Osteocyte (in vitro differentiated cells): ENCODE measurements at places on chromosomes 1 and 21. TPM values are rescaled to one million over a fixed set of nuclear protein-coding genes. Genes with fewer than 3 reads are reported as not detected.
A peak's percentile ranks its signal among the peaks of the same experiment; 100 is the strongest.

Gene CLCA2
- 0.13 TPM in 1 of 2 replicates, not detected in the other for total RNA-seq

Gene TMEM51
- total RNA-seq, result 0.81 and 0.86 TPM in 2 replicates

GRCh38 chr1:159944623-159945455 lies 574 bp downstream of the IGSF9 start:
- no peak for DNase-seq

DNA sequence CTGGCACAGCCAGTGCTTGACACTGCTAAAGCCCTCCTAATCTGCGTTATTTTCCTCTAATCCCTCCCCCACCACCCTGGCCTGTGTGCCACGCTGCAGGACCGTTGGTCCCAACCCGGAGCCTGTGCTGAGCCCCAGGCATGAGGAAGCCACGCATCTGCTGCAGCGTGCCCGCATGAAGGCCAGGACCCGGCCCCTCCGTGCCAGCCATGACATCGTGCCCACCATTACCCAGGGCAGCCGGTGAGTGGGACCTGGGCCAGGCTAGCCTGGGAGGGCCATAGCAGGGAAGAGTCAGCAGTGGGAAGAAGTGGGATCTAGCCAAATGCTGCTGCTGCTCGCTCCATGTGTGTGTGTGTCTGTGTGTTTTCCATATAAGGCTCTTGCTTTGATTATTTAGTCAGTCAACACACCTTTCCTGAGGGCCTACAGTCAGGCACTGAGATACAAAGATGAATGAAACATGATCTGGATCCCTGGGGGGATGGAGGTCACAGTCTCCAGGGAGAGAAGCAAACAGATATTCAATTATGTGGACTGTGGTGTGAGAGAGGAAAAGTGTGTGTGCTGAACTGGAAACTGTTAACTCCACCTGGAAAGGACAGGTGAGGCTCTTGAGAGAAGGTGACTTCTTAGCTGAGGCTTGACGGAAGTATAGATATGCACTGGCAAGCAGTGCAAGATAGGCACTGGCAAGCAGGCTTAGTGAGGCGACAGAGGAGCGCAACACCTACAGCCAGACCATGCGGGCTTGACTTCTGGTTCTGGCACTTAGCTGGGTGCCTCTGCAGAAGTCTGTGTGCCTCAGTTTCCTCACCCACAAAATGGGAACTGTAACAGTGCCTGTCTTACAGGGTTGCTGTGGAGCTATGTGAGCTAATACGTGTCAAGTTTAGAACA lies 15.9 kb downstream of the KIAA1614 start:
- DNase-seq, result no peak

- peak; percentile 40 for DNase-seq
Observed at GRCh38 chr1:34916104-34916503, 13.3 kb downstream of the DLGAP3 start.

- DNase-seq, result no peak
Observed at GRCh38 chr21:25189497-25189896, 417.8 kb downstream of the MRPL39 start.

DNA sequence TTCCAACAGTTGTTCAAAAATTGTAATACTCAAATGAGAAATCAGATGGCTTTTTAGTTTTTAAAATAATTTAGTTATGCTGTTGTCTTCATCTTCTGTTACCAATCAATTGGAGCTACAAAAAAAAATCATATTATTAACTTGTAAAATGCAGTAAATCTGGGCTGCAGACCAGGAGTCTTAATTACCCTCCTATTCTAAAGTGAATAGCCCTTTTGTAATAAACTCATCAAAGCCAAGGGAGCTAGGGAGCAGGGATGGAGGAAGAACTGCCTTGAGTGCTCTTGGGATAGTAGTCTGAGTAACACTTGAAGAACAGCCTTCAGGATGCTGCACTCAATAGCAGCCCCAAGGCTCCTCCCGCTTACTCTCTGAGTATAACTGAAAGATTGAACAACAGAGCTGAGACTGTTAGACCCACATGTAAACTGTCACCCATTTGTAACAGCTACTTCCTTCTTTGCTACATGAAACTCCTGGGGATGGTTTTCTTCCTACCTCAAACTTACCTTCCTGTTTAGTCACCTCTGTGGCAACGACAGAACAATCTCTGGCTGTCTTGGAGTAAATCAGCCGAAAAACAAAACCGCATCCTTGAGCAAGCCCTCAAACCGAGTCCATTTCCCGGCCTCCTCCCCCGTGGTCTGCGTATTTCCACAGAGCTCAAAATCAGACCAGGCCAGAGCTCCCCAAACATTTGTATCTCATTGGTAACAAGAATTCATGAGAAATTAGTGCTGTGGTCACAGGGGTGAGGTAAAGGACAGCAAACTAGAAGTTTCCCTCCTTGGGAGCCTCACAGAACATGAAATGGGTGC lies 55.9 kb downstream of the CD58 start:
- no peak for DNase-seq

Gene RNU1-3
- total RNA-seq, result 2,650 and 2,859 TPM in 2 replicates

GRCh38 chr1:246157516-246157915 lies 349.6 kb downstream of the SMYD3 start:
- DNase-seq, result no peak

Gene PIGP
- 16.0 and 19.7 TPM in 2 replicates for total RNA-seq

Gene FCRL6
- total RNA-seq, result not detected in 2 replicates

- DNase-seq, result no peak
Observed at GRCh38 chr1:1958071-1958541, 39.0 kb upstream of the TMEM52 start.

- no peak for DNase-seq
Observed at GRCh38 chr1:112232848-112233247, 163.2 kb upstream of the CTTNBP2NL start.

Gene RPL11
- 823 and 843 TPM in 2 replicates for total RNA-seq

Gene RPE65
- not detected in 2 replicates for total RNA-seq

DNA sequence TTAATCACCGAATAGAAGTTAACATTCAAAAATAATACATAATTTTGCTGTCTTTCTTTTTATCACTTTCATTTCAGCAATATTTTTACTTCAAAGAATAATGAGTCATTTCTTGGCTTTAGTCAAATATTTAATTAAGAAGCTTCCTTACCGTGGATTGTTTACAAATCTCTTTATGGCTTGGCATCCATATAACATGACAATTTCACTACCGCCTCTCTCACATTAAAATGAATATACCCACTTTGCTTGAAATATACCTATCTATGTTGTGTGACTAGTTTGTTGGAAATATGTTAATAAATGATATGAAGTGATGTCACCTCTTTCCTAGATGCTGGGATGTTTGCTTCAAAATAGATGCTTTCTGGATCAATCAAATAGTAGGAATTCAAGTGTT lies 1203.9 kb downstream of the AMY1C start:
- DNase-seq, result no peak

DNA sequence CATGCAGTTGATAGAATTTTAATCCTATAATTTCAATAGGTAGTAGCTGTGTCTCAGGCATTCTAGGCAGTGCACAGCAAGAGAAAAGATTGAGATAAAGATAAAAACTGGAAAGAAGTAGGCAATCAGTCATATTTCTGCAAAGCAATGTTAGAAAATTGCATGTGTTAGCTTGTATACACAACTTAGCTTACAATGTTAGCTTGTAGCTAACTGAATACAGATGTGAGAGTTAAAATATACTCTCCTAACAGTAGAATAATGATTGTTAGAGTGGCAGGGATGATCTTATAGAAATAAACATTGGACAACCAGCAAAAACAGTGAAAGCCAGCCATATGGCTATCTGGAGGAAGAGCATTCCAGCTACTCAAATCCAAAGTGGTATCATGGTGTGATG lies 29.0 kb downstream of the PTPRC start:
- no peak for DNase-seq

GRCh38 chr1:160127865-160128523 lies 12.4 kb downstream of the ATP1A2 start:
- no peak for DNase-seq

Gene NBPF20
- total RNA-seq, result 4.0 and 4.9 TPM in 2 replicates

DNA sequence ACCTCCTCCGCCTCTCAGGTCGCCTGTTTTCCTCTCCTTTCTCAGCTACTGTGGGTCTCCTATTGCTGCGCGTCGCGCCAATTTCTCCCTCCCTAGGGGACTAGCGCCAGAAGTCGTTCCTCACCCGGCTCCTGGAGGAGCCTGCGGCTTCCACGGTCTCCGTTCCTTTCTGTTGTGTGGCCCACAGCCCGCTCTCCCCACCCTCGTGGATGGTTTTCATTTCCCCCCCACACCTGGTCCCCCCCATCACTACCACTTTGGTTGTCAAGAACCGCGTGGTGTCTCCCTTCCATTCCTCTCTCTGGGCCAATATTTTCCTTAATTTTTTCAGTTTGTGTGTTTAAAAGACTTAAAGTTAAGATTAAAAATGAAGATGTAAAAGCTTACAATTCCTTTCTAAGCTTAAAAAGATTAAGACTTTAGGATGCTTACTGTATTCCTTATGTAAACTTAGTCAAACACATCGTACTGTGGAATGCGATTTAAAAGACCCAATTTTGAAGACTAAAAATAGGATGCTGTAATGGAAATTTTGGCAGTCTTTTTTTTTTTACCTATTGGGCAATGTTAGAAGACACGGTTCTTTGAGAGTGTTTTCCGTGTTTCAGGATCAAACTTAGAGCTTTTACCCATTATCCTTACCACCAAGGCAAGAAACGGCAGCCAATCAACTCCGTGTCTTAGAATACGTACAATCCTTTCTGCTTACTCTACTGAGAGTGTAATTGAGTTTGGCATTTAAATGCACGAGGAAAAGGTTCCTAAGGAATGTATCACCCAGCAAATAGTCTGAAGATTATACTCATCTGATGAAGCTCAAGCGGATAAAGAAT lies 773 bp downstream of the CNST start:
- no peak for DNase-seq

DNA sequence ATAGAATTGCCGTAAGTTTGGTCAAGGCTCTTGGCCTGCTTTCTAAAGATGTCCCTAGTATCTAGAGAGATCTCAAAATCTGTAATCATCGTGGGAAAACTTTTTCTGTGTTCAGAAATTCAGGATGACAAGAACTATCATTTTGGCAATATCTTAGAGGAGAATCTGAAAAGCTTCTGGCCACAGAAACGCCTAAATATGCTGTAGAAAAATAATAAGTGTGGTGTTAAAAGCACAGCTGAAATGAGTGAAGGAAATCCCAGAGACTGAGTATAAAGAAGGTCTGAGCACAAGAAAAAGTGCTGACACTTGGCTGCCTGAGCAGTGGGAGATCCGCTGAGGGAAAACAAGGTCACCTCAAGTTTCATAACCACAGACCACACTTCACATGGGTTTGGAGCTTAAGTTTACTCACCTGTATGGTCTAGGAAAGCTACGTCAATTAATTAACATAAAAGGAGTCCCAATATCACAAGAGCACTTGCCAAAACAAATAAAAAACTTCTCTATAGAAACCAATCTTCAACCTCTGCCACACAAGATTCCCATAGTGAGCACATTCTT lies 235.2 kb upstream of the IRF2BP2 start:
- no peak for DNase-seq

DNA sequence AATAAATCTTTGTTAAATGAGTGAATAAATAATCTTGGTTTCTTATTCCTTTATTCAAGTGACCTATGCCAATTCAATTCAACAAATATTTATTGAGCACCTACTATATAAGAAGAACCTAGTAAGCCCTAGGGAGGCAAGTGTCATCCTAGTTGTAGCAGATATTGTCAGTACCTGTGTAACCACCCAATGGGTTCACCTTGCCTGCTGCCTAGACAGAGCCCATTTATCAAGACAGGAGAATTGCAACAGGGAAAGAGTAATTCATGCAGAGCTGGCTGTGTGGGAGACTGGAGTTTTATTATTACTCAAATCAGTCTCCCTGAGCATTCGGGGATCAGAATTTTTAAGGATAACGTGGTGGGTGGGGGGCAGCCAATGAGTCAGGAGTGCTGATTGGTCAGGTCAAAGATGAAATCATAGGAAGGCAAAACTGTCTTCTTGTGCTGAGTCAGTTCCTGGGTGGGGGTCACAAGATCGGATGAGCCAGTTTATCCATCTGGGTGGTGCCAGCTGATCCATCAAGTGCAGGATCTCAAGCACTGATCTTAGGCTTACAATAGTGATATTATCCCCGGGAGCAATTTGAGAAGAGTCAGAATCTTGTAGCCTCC lies 53.8 kb upstream of the KCNA3 start:
- DNase-seq, result no peak

- DNase-seq, result no peak
Observed at GRCh38 chr1:48093696-48094528, 96.7 kb upstream of the TRABD2B start.

Gene NTMT2
- total RNA-seq, result not detected in 2 replicates

Gene GJA4
- total RNA-seq, result not detected in 2 replicates

GRCh38 chr1:184649451-184649888 lies 105.2 kb downstream of the EDEM3 start:
- peak; percentile 34 for DNase-seq

Gene TSPAN2
- 3.1 and 3.5 TPM in 2 replicates for total RNA-seq

- DNase-seq, result no peak
Observed at GRCh38 chr1:154697710-154698109, 89.7 kb upstream of the ADAR start.

Gene GNAT2
- total RNA-seq, result not detected in 2 replicates

- DNase-seq, result no peak
Observed at GRCh38 chr21:20703112-20703767, 295.0 kb upstream of the NCAM2 start.

- DNase-seq, result no peak
Observed at GRCh38 chr1:185561629-185562028, 172.6 kb upstream of the HMCN1 start.

DNA sequence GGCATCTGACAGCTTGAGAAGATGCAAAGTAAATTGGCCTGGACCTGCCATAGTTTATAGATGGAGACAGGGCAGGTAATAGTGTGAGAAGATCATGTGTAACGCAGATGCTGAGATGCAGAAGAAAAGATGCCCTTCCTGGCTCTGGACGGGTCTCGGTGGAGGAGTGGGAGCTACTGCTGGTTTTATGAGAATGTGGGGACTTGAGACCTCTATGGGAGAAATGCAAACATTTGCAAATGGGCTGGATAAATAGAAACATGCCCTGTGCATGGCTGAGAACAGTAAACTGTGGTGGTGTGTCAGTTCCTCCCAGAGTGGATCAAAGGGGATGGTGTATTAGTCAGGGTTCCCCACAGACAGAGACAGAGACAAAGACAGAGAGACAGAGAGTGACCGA lies 21.9 kb downstream of the UBASH3A start:
- no peak for DNase-seq

Gene GJA8
- total RNA-seq, result not detected in 2 replicates

GRCh38 chr1:52233463-52233862 lies 91.6 kb downstream of the ZFYVE9 start:
- DNase-seq, result no peak

GRCh38 chr1:205122489-205122882 lies 708 bp upstream of the RBBP5 start:
- no peak for DNase-seq

GRCh38 chr1:116078699-116079223 lies 32.4 kb upstream of the MAB21L3 start:
- DNase-seq, result no peak

- DNase-seq, result peak; percentile 17
Observed at GRCh38 chr1:34682452-34683223, 72.2 kb upstream of the GJB5 start.

Gene DIRAS3
- 1.4 and 1.7 TPM in 2 replicates for total RNA-seq

Gene DMRTA2
- 0.19 TPM in 1 of 2 replicates, not detected in the other for total RNA-seq

Gene PRDM16
- total RNA-seq, result 7.1 and 7.4 TPM in 2 replicates

GRCh38 chr1:47699492-47700235 lies 261.8 kb downstream of the FOXD2 start:
- DNase-seq, result no peak

- DNase-seq, result no peak
Observed at GRCh38 chr21:27759091-27759659, 792.3 kb upstream of the ADAMTS5 start.
